Aorta (tissue), 5 donors: ENCODE measurements at places on chromosomes 3 and 15.

DNA sequence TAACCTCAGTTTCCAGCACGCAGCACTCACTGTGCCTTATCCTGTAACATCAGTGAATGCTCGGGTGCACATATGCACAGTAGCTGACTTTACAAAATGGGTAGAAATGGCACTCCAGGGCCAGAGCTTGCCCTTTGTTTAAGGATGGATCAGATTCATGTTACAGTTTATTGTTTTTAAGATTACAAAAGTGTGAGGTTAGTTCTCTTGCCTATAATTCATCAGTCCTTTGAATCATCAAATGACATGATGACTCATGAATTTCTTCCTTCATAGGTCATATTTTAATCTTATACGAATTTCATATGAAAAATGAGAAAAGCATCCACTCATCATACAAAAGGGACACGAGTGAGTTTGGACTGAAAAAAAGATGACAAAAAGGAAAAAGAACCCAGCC is 545.3 kb downstream of the GBE1 start:
- H3K4me1 ChIP-seq: no peaks in the 10 kb centered on the region
- no peak overlapping the region for H3K27ac ChIP-seq
- no peak overlapping the region for H3K4me3 ChIP-seq

DNA sequence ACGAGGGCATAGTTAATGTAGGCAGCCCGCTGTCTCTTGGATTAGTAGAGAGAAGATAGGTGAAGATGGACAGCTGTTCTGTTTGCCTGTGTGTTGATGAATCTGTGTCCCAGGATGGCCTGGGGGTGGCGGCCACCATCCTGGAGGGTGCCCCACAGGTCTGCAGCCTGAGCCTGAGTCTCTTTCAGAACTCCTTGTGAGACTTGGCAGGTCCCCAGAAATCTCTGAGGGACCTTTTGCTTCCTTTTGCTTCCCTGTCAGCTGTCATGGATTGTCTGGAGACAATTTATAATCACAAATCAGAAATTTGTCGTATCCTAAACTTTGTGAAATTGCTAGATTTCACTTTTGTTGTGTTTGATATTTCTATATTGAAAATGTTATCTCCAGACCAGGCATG is 17.4 kb downstream of the FAN1 start:
- no peaks in the 10 kb centered on the region for H3K27me3 ChIP-seq
- no peak overlapping the region for H3K27ac ChIP-seq
- H3K4me1 ChIP-seq: no peaks in the 10 kb centered on the region
- peaks cover 5% of the 10 kb centered on the region for H3K36me3 ChIP-seq

DNA sequence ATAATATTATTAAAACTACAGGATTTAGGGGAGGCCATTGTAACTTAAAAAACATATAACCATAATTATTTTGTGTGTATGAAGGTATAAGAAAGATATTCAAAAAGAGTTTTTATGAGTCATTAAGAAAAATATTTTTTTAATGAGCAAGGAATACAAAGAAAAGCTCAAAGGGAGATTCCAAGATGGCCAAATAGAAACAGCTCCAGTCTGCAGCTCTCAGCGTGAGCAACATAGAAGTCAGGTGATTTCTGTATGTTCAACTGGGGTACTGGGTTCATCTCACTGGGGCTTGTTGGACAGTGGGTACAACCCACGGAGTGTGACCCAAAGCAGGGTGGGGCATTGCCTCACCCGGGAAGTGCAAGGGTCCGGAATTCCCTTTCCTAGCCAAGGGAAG is 336.1 kb downstream of the TBL1XR1 start:
- no peak overlapping the region for H3K27ac ChIP-seq
- DNase-seq: no peak
- no peaks in the 10 kb centered on the region for H3K27me3 ChIP-seq
- no peak overlapping the region for H3K4me3 ChIP-seq

GRCh38 chr3:79820089-79820488 is 52.3 kb upstream of the ROBO1 start:
- no peak overlapping the region for H3K4me3 ChIP-seq
- H3K27ac ChIP-seq: no peak overlapping the region
- H3K4me1 ChIP-seq: no peaks in the 10 kb centered on the region

- H3K27me3 ChIP-seq: no peaks in the 10 kb centered on the region
- peaks cover 2% of the 10 kb centered on the region for H3K4me1 ChIP-seq
- no peak overlapping the region for H3K4me3 ChIP-seq
Measured at GRCh38 chr3:48034000-48034516, 17.8 kb upstream of the MAP4 start.

GRCh38 chr3:157530637-157531300 is 27.6 kb upstream of the VEPH1 start:
- DNase-seq: no peak
- no peaks in the 10 kb centered on the region for H3K27me3 ChIP-seq
- peaks cover 2% of the 10 kb centered on the region for H3K4me1 ChIP-seq
- no peak overlapping the region for H3K27ac ChIP-seq
- H3K4me3 ChIP-seq: no peak overlapping the region

GRCh38 chr3:58857402-58857801 is 190.8 kb upstream of the FAM3D start:
- no peaks in the 10 kb centered on the region for H3K27me3 ChIP-seq
- no peak for DNase-seq
- H3K36me3 ChIP-seq: no peaks in the 10 kb centered on the region
- no peaks in the 10 kb centered on the region for H3K4me1 ChIP-seq
- H3K4me3 ChIP-seq: no peak overlapping the region

DNA sequence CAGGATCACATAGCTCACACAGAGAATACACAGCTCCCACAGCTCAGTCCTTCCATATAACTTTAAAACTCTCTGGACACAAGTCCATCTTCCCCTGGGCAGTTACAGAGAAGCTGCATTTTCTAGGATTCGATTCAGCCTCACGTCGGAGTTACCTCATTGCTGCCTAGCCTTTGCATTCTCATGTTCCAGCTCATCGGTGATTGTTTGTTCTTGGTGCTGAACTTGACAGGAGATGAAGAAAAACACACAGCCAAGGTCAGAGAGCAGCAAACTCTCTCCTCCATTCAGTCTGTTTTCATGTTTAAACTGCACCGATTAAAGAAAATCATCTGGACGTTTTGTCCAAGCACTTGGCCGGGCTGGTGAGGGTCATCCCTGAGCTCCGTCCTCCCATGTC is 375.5 kb upstream of the CFAP20DC start:
- no peaks in the 10 kb centered on the region for H3K27me3 ChIP-seq
- no peak overlapping the region for H3K4me3 ChIP-seq
- H3K27ac ChIP-seq: no peak overlapping the region
- no peaks in the 10 kb centered on the region for H3K4me1 ChIP-seq
- DNase-seq: no peak

- no peaks in the 10 kb centered on the region for H3K36me3 ChIP-seq
- H3K4me1 ChIP-seq: no peaks in the 10 kb centered on the region
- no peak for DNase-seq
- no peak overlapping the region for H3K4me3 ChIP-seq
- H3K27ac ChIP-seq: no peak overlapping the region
Measured at GRCh38 chr15:90749754-90750153, 32.6 kb downstream of the BLM start.

DNA sequence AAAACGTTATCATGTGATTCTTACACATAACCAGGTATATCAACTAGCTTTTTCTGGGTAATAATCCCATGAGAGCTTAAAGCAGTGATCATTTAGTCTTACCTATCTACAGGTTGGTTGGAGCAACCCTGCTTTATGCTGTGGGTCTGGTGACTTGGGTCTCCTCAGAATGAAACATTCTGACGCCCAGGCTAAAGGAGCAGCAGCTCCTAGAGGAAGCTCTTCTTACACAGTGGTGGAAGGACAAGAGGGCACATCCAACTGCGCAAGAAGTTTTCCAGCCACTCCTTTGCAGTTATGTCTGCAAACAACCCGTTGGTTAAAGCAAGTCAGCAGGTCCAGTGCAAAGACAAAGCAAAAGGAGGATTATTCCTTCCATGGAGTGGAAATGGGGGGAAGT is 377.5 kb downstream of the EDEM1 start:
- H3K27me3 ChIP-seq: no peaks in the 10 kb centered on the region
- H3K36me3 ChIP-seq: no peaks in the 10 kb centered on the region
- H3K4me3 ChIP-seq: no peak overlapping the region
- H3K4me1 ChIP-seq: no peaks in the 10 kb centered on the region

DNA sequence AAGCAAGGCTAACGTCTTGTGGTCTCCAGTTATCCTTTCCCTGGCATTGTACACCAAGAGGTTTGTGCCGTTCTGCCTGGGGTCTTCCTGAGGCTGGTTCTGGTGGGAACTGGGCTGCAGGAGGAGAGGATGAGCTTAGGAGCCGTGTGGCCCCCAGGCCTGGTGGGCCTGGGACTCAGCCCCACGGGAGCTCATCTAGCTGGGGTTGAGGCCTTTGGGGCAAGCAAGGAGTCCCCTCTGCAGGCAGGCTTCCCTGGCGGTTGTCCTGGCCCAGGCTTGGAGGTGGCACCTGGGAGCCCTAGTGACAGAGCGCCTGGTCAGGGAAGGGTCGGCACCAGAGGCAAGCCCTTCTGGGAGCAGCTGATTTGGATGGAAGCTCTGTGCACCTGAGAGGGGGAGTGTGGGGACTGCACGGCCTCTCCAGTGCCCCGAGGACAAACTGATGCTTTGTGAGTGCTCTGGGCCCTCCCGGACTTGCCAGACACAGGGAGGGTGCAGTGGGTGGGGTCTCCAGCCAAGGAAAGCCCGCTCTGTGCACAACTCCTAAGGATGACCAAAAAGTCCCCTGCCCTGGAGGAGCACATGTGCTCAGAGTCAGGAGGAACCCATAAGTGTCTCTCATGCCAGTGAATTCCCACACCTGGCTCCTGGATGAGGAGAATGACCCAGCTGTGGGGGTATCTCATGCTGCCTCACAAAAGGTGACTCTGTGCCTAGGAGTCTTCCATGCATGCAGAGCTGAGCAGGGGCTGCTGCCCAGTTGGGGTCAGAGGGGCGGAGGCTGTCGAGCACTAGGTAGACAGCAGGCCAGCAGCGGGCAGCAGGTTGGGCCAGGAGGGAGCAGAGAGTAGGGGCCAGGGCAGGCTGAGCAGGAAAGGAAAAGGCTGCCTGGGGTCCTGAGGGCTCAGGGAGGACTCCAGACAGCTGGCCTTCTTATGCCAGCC is 2.7 kb downstream of the PAK6 start:
- no peak overlapping the region for H3K4me3 ChIP-seq
- H3K27me3 ChIP-seq: no peaks in the 10 kb centered on the region
- no peaks in the 10 kb centered on the region for H3K4me1 ChIP-seq
- no peaks in the 10 kb centered on the region for H3K36me3 ChIP-seq
- peak; percentile 55 for DNase-seq

GRCh38 chr3:190497811-190498210 is 16.1 kb upstream of the IL1RAP start:
- DNase-seq: no peak
- H3K27me3 ChIP-seq: no peaks in the 10 kb centered on the region
- H3K36me3 ChIP-seq: no peaks in the 10 kb centered on the region
- no peaks in the 10 kb centered on the region for H3K4me1 ChIP-seq
- H3K27ac ChIP-seq: no peak overlapping the region

GRCh38 chr3:58164199-58164879 is 46.4 kb downstream of the DNASE1L3 start:
- H3K4me1 ChIP-seq: peaks cover 9% of the 10 kb centered on the region
- no peak overlapping the region for H3K4me3 ChIP-seq
- DNase-seq: peak; percentile 84
- peak overlapping the region; percentile 86 for H3K27ac ChIP-seq
- no peaks in the 10 kb centered on the region for H3K27me3 ChIP-seq
- no peaks in the 10 kb centered on the region for H3K36me3 ChIP-seq

- no peaks in the 10 kb centered on the region for H3K27me3 ChIP-seq
- H3K36me3 ChIP-seq: no peaks in the 10 kb centered on the region
- DNase-seq: no peak
- peaks cover 3% of the 10 kb centered on the region for H3K4me1 ChIP-seq
- H3K4me3 ChIP-seq: no peak overlapping the region
Measured at GRCh38 chr3:143484846-143485512, 363.3 kb downstream of the SLC9A9 start.
